ENCODE measurements at places on chromosomes 7 and 10.

DNA sequence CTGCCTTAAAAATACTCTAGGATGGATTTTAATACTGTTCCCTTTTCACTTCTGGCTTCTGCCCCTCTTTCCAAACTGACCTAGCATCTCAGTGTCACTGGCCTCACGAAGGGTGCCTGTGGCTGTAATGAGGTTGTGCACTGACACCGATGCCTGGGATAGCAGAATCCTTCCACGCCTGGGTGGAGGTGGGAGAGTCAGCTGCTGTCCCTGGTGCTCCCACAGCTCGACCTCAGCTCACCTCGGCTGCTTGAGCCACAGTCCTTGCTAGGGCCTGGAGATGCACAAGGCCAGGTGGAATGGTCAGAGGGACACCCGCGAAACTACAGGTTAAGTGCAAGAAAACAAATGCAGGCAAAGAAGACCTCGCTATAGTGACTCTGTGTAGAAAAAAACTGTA, 123.4 kb upstream of the ACBD5 start:
- no peak for DNase-seq

GRCh38 chr7:46072722-46073121, 151.7 kb upstream of the IGFBP3 start:
- DNase-seq, result no peak

- no peak for DNase-seq
Observed at GRCh38 chr7:144866189-144866588, 30.3 kb upstream of the TPK1 start.

- DNase-seq, result no peak
Observed at GRCh38 chr10:62735464-62736167, 68.9 kb upstream of the ADO start.

DNA sequence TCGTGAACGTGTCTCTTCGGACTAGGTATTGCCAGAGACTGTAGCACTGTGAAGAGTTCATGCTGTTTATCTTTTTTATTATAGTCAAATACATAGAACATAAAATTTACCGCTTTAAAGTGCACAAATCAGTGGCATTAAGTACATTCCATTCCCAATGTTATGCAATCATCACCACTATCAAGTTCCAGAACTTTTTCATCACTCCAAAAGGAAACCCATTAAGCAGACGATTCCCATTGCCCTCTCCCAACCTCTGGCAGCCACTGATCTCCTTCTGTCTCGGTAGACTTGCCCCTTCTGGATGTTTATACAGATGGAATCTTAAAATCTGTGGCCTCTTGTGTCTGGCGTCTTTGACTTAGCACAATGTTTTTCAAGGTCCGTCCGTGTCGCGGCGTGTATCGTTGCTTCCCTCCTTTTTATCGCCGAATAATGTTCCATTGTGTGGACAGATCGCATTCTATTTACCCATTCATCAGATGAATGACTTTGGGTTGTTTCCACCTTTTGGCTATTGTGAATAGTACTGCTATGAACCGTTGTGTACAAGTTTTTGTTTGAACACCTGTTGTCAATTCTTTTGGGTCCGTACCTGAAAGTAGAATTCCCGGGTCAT, 2.7 kb downstream of the PROSER2 start:
- DNase-seq, result no peak

GRCh38 chr10:69328380-69328735, 50.1 kb downstream of the HK1 start:
- no peak for DNase-seq

GRCh38 chr10:5977471-5978229, at the start of gene IL15RA:
IL15RA (minus strand) TSS chr10:5977543; CDS start chr10:5977492, 51 bp downstream.
- peak; percentile 71 for DNase-seq

DNA sequence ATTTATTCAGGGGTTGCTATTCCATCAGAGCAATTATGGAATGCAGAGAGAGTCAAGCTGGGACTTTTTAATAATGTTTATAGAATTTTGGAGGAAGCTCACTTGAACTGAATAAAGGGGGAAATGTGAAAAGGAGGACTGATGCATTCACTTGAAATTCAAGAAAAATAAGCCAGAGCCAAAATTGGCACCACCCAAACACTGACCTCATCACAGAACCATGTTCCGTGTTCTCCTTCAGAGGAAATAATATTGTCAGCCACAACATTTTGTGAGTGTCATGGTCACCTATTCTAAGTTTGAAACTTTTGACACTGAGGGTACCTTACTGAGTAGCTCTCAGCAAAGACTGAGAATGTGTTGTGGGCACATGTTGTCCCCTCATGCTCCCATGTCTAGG, 207.0 kb downstream of the ANK3 start:
- DNase-seq, result no peak

GRCh38 chr7:36986511-36986933, 262.2 kb upstream of the AOAH start:
- no peak for DNase-seq

DNA sequence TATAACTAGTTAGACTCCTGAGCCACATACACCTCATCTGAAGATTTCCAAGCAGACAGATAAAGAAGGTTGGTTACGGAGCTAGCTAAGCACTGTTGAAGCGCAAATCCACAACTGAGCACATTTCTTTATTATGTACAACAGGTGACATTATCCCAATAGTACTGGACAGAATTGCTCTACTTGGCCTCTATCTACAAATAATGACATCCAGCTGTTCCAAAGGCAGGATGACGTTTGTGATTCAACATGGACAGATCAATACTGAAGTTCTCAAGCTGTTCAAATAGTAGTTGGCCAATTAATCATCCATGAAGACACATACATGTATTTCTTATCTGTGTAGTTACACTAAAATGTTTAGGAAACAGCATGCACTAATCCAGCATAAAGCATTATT, 101.0 kb downstream of the UBE2H start:
- no peak for DNase-seq

DNA sequence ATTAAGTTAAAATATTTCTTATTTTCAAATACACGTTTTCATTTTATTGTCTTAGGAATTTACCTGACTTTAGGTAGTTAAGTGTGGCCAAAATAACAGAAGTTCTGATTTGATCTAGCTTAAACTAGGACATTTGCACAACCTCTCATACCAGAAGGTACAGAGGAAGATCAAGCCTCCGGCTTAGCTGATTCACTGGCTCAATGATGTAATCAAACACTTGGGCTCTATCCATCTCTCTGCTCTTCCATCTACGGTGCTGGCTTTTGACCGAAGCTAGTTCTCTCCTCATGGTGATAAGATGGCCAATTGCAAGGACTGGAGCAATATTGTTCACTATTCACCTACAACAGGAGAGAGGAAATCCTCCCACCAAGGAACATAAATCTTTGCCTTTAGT, 12.2 kb upstream of the HYCC1 start:
- no peak for DNase-seq

DNA sequence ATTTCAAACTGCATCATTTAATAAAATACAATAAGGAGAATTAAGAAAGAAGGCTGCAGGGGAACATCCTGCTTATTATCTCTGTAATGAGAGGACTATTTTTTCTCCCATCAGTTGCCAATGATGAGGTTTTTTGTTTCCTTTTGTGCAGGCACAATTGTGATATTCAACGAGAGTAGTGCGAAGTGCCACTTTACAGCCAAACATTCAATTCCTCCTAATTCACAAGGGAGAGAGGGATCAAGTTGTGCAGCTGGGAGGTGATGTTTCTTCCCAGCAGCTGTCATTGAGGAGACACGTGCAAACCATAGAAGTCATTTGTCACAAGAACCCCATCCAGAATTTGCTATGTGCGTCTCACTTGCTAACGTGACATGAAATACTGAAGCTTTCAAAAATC, 81.6 kb upstream of the ICA1 start:
- DNase-seq, result no peak

DNA sequence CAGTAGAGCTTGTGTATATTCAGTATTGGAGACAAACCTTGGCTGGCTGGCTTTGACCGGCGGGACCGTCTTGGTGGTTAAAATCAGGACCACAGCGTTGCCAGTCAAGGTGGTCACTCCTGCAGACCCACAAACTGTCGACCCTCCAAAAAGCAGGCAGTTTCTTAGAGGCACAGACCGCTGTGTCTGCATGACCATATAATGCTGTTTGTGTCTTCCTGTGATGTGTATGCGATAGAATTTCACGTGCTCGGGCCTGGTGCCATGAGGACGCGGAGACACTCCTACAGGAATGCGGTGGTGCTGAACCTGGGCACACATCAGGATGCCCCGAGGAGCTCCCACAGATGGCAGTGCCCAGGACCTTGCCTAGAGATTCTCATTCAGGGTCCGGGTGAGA, 34.8 kb downstream of the BNIP3 start:
- DNase-seq, result no peak

- DNase-seq, result no peak
Observed at GRCh38 chr10:13684806-13685482, 98.2 kb downstream of the PRPF18 start.

- no peak for DNase-seq
Observed at GRCh38 chr10:103042129-103042528, 124.0 kb downstream of the CNNM2 start.

DNA sequence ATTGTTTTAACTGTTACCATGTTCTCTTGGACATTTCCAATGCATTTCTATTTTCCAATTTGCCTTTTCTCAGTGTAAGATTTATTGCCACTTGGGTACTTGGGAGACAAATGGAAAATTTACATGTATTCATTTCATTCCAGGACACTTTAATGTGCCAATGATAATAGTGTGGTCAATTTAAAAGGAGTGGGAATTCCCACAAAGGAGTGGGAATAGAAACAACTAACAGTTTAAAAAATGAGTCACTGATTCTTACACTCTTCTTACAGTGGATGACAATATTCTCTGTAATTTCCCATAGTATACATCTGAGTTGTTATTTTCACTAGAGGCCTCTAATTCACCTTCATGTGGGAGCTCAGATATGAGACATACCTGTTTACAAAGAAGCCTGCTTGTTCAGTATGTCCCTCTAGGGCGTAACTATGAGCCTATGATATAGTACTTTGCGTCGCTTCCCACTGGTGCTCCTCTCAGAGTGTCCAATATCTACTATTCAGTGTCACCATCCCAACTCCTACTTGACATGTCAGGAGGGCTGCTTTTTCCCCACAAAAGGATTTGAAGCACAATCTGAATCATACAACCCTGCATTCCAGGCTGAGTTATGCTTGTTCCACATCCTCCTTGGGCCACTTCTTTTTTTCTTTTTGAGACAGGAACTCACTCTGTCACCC, 301.3 kb downstream of the PHTF2 start:
- DNase-seq, result no peak

DNA sequence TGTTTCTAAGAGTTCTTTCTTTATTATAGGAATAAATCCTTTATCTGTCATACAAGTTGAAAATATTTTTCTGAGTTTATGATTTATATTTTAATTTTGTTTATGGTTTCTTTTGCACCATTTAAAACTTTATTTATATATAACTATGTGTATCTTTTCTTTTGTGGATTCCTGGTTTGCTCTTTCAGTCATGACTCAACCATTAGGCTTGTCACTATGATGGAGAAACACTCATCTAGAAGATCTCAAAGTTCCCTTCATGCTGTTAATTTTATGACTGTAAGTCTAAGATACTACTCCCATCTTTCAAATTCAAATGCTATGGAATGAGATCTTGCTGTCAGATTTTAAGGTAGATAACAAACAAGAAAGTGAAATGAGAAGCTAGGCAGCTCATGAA, 199.5 kb downstream of the INHBA start:
- no peak for DNase-seq

- no peak for DNase-seq
Observed at GRCh38 chr7:73832806-73833205, 2.0 kb downstream of the CLDN4 start.

- DNase-seq, result no peak
Observed at GRCh38 chr7:36216063-36216684, 63.1 kb downstream of the EEPD1 start.

DNA sequence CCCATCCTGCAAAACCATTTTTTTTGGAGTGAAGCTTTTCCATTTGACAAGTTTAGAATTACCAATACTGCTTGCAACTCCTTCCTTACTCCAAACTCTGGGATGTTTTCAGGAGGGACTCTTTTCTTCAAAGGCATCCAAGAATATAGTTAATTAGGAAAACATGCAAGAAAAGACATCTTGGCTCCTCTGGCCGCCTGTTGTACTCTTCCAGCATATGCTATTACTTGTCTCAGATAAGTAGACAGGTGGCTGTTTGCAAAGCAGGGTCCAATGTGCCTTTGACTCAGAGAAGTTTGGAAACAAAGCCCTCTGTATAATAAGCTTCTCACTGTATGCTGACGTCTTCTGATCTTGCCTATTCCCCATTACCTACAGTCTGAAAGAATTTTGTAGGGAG, 746.5 kb downstream of the AUTS2 start:
- DNase-seq, result no peak

DNA sequence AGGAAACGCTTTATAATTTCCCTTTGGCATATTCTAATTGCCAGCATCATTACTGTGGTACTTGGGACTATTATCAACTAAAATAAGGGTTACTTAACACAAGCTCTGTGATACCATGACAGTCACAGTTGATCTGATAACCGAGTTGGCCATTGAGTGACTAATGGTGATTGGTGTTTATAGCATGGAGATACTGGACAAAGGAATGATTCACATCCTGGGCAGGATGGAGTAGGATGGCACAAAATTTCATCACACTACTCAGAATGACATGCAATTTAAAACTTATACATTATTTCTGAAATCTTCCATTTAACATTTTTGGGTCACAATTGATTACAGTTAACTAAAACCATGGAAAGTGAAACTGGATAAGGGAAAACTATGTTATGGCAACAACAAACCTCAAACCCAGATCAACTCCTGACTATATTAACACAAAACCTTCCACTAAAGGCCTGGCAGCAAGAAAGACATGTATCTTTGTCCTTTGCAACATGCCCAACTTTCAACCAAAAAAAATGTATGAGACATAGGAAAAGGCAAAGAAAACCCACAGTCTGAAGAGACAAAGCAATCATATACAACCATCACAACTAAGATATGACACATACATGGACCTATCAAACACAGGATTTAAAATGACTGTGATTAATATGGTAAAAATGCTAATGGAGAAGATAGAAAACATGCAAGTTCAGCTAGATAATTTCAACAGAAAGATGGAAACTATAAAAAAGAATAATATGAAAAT, 208.5 kb upstream of the NRP1 start:
- DNase-seq, result no peak

- DNase-seq, result no peak
Observed at GRCh38 chr7:22234227-22234626, 122.7 kb downstream of the RAPGEF5 start.

DNA sequence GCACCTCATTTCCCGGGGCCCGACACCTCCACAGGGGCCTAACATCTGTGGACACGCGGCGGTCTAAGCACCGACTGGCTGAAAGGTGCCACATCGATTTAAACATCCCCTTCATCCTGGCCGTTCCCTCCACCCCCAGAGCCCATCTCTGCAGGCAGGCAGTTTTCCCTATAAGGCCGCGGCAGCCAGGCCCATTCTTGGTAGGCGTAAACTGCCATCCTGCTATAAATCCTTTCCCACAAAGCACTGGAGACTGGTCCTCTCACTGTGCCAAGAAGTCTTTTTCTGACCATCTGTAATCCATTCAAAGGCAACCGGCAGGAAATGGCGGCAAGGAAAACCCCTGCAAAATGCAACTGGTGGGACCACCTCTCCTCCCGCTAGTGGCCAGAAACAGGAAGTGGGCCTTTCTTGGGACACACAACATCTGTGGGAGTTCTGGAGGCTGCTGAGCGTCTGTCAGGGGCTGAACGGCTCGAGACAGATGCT, 22.4 kb downstream of the ATXN7L1 start:
- DNase-seq, result no peak

Data from stimulated activated CD8-positive, alpha-beta memory T cell treated with anti-CD3 and anti-CD28 coated beads, Interleukin-2, amount 100 ng/mL, for 1 hour (primary cell).